ENCODE measurements at places on chromosomes 7 and 10.

DNA sequence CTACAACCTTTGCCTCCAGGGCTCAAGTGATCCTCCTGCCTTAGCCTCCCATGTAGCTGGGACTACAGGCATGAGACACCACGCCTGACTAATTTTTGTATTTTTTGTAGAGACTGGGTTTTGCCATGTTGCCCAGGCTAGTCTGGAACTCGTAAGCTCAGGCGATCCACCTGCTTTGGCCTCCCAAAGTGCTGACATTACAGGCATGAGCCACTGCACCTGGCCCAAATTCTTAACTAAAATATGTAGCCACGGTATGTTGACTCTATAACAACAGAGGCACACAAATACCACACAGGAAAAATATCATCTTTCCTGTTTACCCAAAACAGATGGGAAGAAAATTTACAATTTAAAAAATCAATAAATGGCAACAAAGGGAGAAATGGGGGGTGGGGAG, 115.8 kb downstream of the ATE1 start:
- no peak for DNase-seq

- no peak for DNase-seq
Measured at GRCh38 chr10:61170594-61170993, 226.6 kb upstream of the RHOBTB1 start.

- DNase-seq = peak; percentile 83
Measured at GRCh38 chr10:46523119-46523961, 33.1 kb downstream of the GPRIN2 start.

GRCh38 chr10:59372543-59372942, 10.2 kb upstream of the FAM13C start:
- DNase-seq = no peak

GRCh38 chr10:100155936-100156335, 29.9 kb downstream of the ERLIN1 start:
- DNase-seq = no peak
